NCI-H446 treated with DMSO at 0.1 percent for 48 hours (cell line): ENCODE measurements at places on chromosomes 11 and 22.

DNA sequence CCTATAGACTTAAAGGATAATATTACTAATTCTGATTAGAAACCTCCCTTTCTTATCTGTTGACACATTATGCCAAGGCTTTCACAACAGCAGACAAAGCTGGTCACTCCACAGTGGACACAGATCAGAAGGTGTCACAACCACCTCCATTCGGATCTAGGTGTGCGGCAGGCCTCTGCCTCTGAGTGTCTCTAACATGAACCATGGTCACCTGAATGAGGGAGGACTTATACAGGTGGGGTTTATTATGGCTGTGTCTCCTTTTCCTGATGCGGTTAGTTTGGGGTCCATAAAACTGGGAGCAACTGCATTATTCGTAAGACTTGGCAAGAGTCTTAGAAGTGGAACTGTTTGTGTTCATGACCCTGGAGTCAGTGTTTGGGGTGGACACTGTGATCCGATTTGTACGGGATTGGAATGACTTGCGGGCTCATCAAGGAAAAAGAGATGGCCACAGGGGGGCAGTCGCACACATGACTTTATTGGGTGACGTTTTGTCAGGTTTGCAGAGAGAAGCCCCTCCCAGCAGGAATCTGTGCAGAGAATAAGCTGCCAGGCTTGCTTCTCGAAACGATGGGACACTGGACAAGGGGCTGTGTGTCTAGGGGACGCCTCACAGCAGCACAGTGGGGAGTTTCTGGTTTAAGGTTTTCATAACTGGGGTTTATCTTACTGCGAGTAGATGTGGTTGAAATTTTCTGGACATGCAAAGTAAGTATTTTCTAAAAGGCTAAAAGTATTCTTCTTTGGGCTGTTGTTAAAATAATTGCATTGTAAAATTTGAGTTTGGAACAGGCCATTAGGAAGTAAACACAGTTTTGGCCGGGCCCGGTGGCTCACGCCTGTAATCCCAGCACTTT is 90.6 kb downstream of the GAB4 start:
- DNase-seq, result peak; percentile 45

GRCh38 chr22:38919631-38920190 is 37.7 kb upstream of the APOBEC3A start:
- no peak for DNase-seq

- DNase-seq, result no peak
These were observed 29.8 kb downstream of the ADAMTS15 start for GRCh38 chr11:130478204-130478701.

GRCh38 chr11:80980227-80980626 is 1539.4 kb upstream of the TENM4 start:
- DNase-seq, result no peak
